HEK293T (cell line): ENCODE measurements at places on chromosomes 11 and 22.
A peak's percentile ranks its signal among the peaks of the same experiment; 100 is the strongest.

DNA sequence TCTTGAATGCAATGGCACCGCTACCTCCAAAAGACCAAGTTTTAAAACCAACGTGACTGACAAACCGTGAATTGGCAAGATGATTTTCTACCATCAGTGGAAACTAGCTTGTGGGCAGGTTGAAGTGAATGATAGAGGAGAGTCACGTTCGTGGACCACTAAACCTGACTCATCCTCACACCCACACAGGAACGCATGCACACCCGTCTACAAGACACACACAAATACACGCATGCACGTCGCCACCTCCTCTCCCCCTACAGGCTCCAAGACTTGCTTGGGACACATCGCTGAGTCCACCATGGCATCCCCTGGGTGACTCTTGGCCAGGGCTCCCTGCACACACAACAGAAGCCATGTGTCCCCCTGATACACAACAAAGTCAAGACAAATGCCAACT lies 14.4 kb downstream of the TMPRSS6 start:
- DNase-seq, result no peak

- DNase-seq, result peak; percentile 62
Observed at GRCh38 chr22:49767355-49768062, 60.2 kb downstream of the BRD1 start.

- no peak for DNase-seq
Observed at GRCh38 chr11:118410055-118410745, 8.8 kb downstream of the ATP5MG start.

DNA sequence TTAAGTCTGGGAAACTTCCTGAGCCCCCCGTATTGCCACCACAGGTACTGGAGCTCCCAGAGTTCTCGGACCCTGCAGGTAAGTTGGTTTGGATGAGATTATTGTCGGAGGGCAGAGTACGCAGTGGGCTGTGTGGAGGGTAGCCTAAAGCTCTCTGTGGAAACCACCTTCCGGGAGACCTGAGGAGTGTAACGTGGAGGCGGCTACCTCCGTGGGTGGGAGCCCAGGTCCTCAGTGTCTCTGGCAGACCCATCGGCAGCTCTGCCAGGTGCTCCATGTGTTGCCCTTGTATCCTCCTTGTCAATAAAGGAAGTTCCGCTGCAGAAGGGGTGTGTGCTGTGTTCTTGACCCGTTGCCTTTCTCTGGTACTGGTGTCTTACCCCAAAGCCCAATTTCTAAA lies 61.4 kb downstream of the SYT13 start:
- no peak for DNase-seq

DNA sequence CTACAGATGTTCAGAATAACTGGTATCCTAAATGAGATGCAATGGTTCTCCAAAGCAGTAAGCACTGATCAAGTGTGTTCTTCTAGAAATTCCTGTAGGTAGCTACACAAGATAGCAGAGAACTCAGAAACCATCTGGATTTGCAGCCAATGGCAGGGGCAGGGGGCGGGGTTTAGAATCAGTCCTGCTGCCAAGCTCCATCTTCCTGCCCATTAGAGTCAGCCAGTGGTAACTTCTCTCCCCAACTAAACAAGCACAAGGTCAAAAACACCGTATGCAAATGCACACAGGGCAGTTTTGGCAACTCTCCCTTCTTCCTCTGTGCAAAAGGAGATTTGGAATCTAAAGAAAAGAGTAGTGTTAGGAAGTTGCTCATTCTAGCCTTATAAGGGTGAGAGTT lies 237.5 kb upstream of the CCDC90B start:
- DNase-seq, result no peak

DNA sequence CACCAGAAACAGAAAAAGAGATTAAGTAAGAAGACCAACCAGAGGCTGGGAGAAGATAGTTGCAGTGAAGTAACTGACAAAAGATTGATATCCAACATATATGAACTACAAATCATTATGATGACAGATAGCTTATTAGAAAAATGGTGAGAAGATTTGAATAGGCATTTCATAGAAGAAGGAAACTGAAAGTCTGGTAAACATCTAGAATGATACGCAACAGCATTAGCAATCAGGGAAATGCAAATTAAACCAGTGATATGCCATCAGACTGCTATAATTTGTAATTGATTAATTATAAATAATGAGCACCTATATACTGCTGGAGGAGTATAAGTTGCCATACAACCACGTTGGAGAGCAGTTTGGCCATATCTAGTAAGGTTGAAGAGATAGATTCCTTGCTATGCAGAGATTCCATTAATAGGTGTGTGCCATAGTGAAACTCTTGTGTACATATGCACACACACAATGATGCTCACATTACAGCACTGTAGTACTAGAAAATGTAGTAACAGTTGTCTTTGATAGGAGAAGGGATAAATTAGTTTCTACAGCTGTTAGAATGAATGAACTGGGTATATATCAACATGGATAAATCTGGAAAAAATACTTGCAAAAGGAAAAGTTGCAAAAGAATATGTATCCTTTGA lies 20.5 kb downstream of the RNF169 start:
- DNase-seq, result no peak

DNA sequence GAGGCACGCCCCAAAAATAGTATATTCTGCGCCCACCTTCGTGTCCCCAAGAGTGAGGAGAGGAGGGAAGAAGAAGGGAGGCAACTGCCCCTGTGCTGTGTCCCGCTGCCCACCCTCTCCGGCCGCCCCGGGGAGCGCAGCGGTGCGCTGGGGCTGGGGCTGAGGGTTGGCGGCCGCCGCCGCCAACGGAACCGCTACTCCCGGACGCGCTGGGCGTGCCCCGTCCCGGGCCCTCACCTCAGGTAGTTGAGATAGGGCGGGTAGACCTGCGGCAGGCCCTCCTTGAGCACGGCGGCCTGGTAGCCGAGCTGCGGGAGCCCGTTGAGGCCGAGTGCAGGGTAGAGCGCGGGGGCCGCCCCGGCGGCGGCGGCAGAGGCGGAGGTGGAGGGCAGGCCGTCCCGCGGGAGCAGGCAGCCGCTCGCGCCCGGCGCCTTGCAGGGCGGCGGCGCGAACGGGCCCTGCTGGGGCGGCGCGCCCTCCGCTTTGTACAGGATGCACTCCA lies 2.4 kb downstream of the PGR start:
- DNase-seq, result peak; percentile 26

GRCh38 chr11:125945797-125946520 lies at the start of gene VSIG10L2:
TSS of gene VSIG10L2 (plus strand) at chr11:125946044. CDS start at chr11:125946056, 12 bp downstream.
- no peak for DNase-seq

- no peak for DNase-seq
Observed at GRCh38 chr11:120577624-120578363, 66.2 kb downstream of the GRIK4 start.
